CD4-positive, alpha-beta T cell treated with Interleukin-2 at 100 ng/mL for 4 hours (primary cell): ENCODE measurements at places on chromosomes 5 and 9.

- no peak for DNase-seq
These were observed 181.8 kb upstream of the PITX1 start for GRCh38 chr5:135215617-135216470.

GRCh38 chr5:179599973-179600372, 23.5 kb downstream of the HNRNPH1 start:
- DNase-seq: no peak

GRCh38 chr5:149664666-149665415, 65.3 kb upstream of the PPARGC1B start:
- DNase-seq: no peak

DNA sequence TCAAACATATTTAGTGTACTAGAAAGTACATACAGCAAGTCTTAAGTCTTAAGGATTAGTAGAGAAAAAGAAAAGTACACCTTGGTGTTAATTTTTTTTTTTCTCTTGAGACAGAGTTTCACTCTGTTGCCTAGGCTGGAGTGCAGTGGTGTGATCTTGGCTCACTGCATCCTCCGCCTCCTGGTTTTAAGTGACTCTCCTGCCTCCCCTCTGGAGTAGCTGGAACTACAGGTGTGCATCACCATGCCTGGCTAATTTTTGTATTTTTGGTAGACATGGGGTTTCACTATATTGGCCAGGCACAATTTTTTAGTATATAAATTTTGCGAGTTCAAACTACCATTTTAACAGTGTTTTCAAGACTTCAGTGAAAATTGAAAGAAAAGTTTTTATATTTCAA, 1941.1 kb upstream of the CDH6 start:
- no peak for DNase-seq

GRCh38 chr5:174094857-174095606, 49.5 kb downstream of the NSG2 start:
- no peak for DNase-seq

DNA sequence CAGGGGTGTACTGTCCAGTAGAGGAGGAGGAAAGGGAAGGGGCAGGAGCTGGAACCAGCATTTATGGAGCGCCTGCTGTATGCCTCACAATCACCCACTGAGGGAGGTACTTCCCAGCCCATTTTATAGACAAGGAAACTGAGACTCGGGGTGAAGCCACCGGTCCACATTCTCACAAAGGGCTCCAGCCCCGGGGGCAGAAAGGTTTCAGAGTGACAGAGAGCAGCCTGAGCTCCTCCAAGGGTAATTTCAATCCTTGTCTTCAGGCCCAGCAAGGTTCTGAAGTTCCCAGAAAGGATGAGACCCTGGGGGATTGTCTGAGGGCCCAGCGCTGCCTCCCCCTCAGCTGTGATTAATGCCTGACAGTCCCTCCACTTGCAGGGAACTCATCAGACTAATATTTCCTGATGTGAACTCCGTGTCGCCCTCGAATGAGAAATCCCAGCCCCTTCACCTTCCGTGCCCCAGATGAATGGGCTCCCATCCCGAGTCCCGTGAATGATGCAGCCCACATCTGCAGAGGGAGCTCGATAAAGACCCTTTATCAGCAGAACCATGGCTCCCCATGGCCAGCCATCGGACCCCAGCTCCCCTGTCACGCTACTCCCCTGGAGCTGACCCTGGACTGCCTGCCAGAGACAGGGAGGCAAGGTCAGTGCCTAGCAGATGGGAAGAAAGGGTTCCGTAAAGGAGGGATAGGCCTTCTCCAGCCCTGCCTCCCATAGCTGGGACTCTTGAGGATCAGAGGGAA, 32.1 kb upstream of the MVB12B start:
- DNase-seq: no peak

GRCh38 chr5:66646570-66646969, 50.4 kb downstream of the MAST4 start:
- no peak for DNase-seq

DNA sequence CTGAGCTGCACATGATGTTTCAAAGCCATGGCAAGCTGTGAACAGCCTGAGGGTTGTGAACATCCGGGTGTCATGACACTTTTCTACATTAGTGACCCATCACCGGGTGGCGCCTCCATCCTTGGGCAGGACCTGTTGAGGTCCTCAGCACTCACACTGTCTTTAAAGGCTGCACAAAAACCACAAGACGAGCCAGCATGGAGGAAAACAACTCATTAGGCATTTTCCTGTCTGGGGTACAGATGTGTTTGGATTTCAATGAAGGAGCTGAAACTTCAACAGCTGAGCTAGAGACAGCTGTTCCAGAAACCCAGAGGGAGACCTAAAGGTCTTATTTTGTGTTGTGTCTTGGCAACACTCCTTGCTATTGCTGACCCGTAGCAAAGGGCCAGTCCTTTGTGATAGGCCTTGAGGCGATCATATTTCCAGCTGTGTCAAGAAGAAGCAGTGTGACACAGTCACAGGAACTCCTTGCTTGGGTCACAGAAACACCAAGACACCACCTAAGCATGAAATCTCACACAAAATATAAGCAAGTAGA, 151.8 kb upstream of the VLDLR start:
- DNase-seq: no peak

DNA sequence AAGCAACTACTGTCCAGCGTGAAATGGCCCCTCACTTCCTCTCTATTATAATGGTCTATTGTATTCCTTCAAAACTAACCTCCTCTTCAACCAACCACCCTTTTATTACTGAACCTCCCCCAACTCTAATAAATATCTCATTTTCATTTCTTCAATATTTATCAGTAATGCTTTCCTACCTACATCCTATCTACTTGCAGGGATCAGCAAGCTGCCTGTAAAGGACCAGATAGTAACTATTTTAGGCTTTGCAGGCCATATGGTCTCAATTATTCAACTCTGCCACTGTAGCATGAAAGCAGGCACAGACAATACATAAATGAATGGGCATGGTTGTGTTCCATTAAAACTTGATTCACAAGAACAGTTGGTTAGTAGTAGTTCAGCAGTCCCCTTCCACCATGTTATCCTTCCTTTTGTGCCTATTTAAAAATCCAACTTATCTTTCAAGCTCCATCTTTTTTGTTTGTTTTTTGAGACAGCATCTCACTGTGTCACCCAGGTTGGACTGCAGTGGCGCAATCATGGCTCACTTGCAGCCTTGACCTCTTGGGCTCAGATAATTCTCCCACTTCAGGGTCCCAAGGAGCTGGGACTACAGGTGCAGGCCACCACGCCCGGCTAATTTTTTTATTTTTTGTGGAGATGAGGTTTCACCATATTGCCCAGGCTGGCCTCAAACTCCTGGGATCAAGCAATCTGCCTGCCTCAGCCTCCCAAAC, 45.8 kb downstream of the PCDHGC5 start:
- no peak for DNase-seq

- no peak for DNase-seq
These were observed 24.0 kb upstream of the FAM120AOS start for GRCh38 chr9:93477397-93477796.

- no peak for DNase-seq
These were observed 511.9 kb downstream of the CCDC171 start for GRCh38 chr9:16064771-16065170.

GRCh38 chr9:75990156-75990555, 99.7 kb downstream of the PCSK5 start:
- no peak for DNase-seq

DNA sequence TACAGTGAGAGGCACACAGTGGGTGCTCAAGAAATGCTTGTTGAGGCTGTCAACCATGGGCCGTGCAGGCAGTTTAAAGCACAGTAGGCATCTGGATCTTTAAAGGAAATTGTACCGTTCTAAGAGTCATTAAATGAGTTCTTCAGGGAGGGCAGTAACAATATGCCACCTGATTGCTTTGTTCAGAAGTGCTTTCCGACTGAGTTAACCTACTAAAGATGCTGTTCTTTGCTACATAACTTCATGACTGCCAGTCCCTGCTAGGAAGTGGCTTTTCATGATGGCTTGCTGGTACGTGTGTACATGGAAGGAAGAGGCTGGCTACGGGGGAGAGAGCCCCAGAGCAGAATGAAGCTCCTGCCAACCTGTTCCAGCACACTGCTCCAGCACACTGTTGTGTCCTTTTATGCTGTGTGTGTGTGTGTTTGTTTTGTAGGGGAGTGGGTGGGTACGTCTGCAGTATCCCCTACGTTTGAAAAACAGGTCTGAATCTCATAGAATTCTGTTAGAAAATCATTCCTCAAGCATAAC, 41.9 kb upstream of the PPP2R2B start:
- no peak for DNase-seq

GRCh38 chr5:93892481-93892880, 151.1 kb upstream of the POU5F2 start:
- DNase-seq: no peak

DNA sequence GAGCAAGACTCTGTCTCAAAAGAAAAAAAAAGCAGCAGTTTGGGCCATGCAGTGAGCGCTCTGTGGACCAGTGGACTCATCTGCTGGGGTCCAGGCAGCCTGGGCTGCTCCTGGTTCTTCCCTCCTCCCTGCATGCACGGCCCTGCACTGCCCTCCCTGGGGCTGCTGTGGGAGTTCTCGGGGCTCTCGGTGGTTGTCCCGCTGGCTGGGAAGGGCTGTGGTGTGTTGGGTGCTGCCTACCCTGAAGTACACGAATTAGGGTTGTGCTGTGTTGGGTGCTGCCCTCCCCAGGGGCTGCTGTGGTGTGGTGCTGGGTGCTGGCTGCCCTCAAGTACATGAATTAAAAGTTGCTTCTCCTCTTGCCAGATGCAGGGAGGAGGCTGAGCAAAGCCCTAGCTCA, 18.3 kb upstream of the CLPTM1L start:
- no peak for DNase-seq

DNA sequence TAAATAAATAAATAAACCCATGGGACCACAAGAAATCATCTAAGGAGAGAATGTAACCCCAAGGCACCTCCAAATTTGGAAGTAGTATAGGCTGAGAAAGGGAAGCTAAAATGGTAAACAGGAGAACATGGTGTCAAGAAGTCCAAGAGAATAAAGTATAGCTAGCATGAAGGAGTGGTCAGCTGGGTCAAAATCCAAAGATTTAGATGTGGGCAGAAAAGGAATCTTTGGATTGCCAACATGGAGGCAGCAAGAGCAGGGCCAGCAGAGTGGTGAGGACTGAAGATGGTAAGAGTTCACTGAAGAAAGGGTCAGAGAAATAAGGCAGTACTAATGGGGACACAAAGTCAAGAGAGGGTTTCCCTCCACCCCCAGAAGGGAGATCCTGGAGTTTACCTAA, 53.0 kb downstream of the TSSK1B start:
- DNase-seq: no peak

- peak; percentile 91 for DNase-seq
These were observed 9.3 kb upstream of the TEX48 start for GRCh38 chr9:114691046-114691955.

DNA sequence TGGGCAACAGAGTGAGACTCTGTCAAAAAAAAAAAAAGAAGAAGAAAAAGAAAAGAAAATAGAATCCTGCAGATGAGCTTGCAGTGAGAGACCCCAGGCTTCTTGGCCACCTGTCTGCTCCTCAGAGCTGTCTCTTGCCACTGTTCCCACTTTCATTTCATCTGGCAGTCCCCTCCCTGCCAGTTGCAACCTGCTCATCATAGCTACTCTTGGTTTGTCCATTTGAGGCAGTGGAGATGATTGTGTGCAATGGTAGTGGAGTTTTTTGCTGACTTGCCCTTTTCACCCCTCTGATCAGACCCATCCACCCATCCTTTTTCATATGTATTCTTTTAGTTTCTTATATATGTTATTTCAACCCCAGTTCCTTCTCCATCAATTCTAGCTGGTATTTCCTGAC, 28.7 kb downstream of the ANKRD33B start:
- DNase-seq: no peak

- DNase-seq: no peak
These were observed 302.7 kb downstream of the PIK3R1 start for GRCh38 chr5:68518286-68518685.

DNA sequence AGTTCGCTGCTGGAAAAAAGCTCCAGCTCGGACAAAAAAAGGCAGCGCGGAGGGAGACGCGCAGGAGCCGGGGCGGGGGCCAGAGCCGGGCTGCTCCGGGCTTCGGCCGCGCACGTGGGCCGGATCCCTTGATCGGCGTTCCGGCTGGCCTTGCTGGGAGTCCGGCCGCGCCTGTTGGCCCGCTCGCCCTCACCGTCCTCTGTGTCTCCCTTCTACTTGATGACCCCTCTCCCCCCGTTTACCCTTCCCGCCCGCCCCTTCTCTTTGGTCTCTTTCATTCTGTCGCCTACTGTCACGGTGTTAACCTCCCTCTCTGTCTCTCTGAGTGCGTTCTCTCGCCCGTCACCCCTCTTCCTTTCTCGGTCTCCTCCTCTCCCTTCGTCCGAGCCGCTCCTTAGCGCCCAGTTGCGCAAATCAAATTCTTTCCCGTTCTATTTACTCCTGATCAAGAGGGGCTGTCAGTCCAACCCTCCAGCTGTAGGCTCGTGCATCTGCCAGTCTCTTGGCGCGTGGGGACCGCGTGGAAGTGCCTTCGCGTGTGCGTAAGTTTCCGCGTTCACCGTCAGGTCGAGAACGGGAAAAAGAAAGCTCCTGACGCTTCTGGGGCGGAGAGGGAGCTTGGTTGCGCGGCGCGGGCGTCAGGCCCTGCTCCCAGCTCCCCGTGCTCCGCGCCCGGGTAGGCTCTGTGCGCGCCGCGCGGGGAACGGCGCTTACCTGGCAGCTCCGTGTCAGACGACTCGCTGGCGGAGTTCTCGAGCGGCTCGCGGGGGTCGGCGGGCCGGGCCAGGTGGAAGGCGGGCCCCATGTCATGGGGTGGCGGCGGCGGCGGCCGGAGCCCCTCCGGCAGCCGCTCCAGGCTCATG, 798 bp downstream of the PITX1 start:
- DNase-seq: no peak

- DNase-seq: no peak
These were observed 24.6 kb downstream of the COL5A1 start for GRCh38 chr9:134666208-134666607.

GRCh38 chr5:58255970-58256369, 203.9 kb downstream of the PLK2 start:
- no peak for DNase-seq

GRCh38 chr5:2387250-2387633, 364.2 kb downstream of the IRX2 start:
- no peak for DNase-seq

DNA sequence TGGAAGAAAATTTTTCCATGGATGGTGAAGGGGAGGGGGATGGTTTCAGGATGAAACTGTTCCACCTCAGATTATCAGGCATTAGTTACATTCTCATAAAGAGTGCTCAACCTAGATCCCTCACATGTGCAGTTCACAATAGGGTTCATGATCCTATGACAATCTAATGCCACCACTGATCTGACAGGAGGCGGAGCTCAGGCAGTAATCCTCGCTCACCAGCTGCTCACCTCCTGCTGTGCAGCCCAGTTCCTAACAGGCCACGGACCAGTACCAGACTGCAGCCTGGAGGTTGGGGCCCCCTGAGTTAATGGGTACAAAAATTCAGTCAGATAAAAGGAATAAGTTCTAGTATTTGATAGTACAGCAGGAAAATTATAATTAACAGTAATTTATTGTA, 337.2 kb downstream of the NPR3 start:
- DNase-seq: no peak
